ENCODE measurements at places on chromosomes 6 and 20.

GRCh38 chr6:13923527-13924145 is 1.1 kb upstream of the RNF182 start:
- DNase-seq = no peak

DNA sequence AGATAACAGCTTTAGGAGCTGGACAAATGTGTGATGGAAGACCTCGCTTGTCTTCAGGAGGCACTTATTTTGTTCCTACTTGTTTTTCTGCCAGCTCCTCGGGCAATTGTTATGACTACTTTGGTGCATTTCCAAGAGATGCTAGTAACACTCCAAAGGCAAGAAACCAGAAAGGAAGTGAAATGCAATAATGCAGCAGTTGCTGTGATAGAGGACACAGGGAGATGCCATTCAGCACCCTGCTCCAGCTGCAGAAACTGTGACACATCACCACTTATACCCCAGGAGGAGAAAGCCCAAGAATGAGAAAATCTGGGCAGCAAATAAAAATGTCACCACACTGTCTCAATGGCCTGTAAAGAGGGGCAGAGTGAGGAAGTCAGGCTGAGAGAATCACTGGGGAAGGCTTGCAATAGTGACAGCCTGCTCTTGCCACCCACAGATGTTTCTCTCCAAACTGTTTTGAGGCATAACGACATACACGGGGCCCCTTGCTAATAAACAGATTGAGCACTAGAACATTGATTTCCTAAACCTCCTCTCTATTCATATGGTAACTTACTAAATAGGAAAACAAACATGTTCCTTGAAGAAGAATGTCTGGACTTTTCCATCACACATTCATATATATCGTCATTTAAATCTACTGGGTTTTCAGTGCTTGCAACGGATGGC is 231.0 kb upstream of the PRND start:
- DNase-seq = no peak

- DNase-seq = no peak
Observed at GRCh38 chr6:39172377-39172757, 56.9 kb downstream of the KCNK5 start.

DNA sequence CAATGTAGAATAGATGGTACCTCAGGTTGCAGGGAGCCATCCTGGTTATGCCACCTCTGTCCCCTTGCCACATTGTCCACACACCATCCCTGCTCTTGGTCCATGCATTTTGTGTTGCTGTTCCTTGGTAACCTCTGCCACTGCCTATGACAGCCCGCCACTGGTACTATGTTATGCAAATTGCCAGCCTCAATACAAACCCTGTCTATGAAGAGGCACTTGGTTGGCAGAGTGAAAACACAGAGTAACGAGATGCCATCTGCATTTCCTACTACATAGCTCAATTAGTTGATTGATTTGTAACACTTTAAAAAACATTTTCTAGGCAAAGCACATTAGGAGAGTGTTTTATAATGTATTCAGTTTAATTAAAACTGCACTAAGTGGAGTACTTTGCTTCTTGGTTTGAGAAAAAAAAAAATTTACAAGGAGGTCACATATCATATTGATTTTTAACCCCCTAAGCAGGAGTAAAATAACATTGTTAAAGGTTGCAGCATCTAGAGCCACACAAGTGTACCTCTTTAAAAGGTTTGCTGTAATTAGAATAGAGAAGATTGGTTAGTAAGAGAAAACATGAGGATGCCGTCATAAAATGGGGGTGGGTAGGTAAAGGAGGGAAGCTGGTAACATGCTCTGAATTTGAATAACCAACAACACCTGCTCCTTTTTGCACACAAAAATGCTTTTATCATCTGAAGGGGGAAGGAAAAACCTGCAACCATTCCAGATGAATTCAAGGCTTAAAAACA is 817.1 kb downstream of the KIF16B start:
- no peak for DNase-seq

- peak; percentile 13 for DNase-seq
Observed at GRCh38 chr20:2871661-2872458, 1.4 kb upstream of the PTPRA start.

GRCh38 chr6:16494793-16495192 is 256.4 kb downstream of the GMPR start:
- DNase-seq = no peak

DNA sequence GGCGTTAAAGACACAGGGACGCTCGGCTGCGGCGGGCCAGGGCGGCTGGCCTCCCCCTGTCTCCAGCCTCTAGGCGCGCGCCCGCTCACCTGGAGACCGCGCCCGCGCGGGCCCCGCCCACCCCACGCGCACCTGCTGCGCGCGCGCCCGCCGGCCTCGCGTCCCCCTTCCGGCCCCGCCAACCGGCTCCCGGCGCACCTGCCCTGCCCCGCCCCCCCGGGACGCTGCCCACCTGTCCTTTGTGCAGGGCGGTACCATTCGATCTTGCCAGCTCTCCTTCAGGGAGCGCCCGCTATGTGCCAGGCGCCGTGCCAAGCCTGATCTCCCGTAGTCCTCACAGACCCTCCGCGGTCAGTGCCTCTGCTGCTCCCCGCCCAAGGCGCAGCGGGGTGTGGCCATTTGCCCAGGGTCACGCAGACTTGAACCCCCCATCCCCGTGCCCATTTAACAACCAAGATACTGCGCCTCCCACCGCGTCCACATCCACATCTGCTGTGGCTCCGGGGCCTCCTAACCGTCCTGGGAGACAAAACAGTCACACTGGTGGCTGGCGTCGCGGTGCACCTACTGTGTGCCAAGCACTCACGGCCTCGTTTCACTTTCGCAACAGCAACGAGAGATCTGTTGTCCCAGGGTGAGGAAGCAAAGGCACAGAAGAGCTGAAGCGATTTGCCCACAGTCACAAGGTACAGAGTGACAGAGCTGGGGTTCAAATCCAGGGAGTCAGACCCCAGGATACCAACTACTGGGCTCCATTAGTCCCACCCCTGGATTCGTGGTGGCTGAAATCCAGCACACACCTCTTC is 48.1 kb downstream of the NOL4L start:
- DNase-seq = peak; percentile 62

GRCh38 chr20:62105592-62105991 is 16.7 kb upstream of the LSM14B start:
- DNase-seq = no peak

DNA sequence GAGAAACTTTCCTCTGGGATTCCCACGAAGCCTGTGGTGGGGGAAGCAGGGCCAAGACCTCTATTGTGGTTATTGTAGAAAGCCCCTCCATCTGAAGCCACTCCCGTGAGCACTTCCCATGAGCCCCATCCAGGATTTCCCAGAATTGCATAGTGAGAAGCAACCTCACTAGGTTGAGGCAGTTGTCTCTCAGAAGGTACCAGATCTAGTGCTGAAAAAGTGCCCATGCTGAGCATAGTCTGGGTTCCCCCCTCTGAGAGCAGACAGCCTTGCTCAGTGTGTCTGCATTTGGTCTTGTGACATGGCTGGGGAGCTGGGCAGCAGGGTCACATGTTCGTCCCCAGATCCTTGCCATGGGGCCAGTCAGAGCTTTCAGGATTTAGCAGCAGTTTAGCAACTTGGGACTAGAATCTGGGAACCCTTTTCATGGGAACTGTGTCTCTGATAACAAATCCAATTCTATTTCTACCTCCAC is 38.6 kb downstream of the SLC9A8 start:
- DNase-seq = no peak

DNA sequence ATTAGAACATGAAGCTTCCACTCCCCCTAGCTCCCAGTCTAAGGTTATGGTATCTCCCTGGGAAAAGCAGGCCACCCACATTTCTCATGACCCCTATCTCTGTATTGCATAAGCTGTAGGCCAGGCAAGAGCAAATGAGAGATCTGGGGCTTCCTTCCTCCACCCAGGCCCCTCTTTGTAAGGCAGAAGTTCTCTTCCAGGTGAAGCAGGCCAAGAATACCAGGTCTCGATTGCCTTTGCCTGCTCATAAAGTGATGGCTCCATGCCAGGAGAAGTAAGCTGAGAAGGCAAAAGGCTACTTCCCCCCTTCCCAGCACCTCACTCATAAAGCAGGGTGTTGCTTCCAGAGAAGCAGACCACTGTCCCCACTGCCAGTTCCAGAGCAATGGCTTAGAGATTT is 144.1 kb upstream of the KCNK16 start:
- no peak for DNase-seq

- DNase-seq = no peak
Observed at GRCh38 chr6:166293731-166294584, 14.2 kb downstream of the PRR18 start.

DNA sequence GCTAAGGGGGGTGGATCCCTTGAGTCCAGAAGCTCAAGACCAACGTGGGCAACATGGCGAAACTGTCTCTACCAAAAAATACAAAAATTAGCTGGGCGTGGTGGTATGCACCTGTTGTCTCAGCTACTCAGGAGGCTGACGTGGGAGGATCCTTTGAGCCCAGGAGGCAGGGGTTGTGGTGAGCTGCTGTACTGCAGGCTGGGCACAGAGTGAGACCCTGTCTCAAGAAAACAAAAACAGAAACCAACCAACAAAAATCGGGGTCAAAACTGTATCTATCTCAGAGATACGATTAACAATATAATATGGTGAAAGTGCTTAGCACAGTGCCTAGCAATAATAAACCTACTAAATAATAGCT is 20.7 kb upstream of the BCAS1 start:
- no peak for DNase-seq

Data from activated T-helper 1 cell treated with Interleukin-2 at 50 U/mL for 16 hours (primary cell).